CD4-positive, alpha-beta T cell (primary cell): ENCODE measurements at places on chromosomes 2 and 18.

DNA sequence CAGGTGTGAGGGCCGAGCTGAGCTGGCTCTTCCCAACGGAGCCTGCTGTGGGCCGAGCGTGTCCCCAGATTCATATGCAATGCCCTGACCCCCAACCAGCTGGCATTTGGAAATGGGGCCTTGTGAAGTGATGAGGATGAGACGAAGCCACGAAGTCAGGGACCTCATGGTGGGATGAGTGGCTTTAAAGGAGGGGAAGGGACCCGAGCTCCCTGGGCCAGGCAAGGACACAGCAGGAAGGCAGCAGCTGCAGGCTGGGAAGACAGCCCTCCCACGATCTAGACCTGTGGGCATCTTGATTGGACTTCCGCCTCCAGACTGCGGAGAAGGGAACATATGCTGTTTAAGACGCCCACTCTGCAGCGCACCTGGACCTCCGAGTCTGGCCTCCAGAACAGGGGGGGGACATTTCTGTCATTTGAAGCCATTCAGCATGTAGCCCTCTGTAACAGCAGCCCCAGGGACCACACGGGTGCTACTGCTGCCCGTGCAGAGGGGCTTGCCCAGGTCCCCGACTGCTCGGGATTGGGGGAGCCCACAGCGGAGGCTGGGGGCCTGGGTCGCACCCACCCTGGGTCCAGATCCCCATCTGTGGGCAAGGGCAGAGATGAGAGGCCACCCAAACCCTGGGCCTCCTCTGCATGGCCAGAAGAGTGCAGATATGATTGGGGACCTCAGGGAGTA is 27.2 kb downstream of the KIF1A start:
- no peak for DNase-seq

GRCh38 chr2:175577368-175577970 is 396.0 kb upstream of the ATP5MC3 start:
- no peak for DNase-seq

DNA sequence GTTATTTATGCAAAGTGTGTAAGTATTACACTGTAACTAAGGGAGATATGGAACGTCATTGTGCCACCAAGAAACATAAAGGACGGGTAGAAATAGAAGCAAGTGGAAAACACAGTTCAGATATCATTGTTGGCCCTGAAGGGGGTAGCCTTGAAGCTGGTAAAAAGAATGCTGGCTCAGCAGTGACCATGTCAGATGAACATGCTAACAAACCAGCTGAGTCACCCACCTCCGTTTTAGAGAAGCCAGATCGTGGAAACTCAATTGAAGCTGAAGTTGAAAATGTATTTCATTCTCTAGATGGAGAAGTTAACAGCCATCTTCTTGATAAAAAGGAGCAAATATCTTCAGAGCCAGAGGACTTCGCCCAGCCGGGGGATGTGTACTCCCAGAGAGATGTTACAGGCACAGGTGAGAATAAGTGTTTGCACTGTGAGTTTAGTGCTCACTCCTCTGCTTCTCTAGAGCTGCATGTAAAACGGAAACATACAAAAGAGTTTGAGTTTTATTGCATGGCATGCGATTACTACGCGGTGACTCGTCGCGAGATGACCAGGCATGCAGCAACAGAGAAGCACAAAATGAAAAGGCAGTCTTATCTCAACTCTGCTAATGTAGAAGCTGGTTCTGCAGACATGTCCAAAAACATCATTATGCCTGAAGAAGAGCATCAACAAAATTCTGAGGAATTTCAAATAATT is 36.1 kb downstream of the ZNF407 start:
- no peak for DNase-seq

DNA sequence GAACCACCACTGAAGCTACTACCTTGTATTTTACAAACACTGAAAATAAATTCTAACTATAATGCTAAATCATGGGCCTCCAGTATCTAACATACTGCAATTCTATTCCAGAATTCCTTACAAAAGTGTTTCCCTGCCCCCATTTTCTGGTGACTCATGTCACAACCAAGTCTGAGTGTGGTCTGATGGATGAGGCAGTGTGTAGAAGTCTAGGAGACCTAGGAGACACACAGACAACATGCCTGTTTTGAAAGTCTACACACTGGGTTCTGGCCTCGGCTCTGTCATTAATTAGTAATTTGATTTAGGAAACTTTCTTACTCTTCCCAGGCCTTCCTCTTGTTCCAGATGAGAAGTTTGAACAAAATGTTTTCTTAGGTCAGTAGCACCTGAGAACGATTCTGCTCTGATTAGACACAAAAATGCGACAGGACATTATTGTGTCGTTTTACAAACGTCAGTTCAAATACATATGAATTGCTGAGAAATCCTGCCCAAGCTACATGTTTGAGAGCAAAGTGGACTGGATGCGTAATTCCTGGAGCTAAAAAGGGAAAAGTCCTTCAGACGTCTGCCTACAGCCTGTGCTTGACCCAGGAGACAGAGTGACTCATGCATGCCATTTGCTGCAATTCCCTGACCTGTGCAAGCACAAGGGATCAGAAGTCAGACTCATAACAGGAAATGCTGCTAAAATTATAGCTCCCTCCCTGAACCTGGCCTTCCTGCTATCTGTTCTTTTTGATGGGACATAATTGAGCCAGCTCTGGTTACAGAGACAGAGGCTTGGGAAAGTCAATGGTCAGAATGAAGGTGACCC is 494.4 kb downstream of the SOX11 start:
- no peak for DNase-seq

GRCh38 chr2:112204411-112204810 is 50.4 kb downstream of the ZC3H8 start:
- no peak for DNase-seq

- no peak for DNase-seq
These were observed 191.6 kb downstream of the GLI2 start for GRCh38 chr2:120927265-120927628.

DNA sequence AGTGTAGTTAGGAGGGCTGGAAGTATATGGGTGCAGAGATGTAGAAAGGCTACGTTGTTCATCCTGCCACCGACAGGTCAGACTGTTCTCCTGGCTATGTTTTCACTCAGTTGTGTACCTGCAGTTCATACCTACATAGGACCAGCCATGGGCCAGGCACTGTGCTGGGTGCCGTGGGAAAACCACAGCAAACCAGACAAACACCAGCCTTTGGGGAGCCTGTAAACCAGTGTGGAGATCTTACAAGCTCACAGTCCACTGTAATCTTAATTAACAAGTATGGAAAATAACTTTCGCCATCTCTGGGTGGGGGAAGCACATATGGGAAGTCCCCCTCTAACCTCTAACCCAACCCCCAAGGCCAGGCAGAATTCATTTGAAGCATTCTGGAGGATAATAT is 12.7 kb downstream of the NCK2 start:
- DNase-seq = peak; percentile 61

- DNase-seq = no peak
These were observed 724.0 kb upstream of the LINC00305 start for GRCh38 chr18:64872710-64873458.

- DNase-seq = no peak
These were observed 25.9 kb downstream of the GCG start for GRCh38 chr2:162126111-162126519.

DNA sequence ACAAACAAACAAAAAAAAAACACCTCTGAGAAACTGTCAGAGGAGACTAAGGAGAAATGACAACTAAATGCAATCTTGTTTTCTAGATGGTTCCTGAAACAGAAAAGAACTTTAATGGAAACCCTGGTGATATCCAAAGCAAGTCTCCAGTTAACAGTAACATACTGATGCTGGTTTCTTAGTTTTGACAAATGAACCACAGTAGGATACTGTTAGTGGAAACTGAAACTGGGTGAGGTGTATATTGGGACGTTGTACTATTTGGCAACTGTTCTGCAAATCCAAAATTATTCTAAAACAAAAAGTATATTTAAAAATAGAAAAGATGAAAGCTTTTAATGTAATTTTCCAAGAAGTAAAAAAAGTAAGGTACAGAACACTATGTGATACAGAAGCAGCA is 11.4 kb downstream of the SESTD1 start:
- no peak for DNase-seq

DNA sequence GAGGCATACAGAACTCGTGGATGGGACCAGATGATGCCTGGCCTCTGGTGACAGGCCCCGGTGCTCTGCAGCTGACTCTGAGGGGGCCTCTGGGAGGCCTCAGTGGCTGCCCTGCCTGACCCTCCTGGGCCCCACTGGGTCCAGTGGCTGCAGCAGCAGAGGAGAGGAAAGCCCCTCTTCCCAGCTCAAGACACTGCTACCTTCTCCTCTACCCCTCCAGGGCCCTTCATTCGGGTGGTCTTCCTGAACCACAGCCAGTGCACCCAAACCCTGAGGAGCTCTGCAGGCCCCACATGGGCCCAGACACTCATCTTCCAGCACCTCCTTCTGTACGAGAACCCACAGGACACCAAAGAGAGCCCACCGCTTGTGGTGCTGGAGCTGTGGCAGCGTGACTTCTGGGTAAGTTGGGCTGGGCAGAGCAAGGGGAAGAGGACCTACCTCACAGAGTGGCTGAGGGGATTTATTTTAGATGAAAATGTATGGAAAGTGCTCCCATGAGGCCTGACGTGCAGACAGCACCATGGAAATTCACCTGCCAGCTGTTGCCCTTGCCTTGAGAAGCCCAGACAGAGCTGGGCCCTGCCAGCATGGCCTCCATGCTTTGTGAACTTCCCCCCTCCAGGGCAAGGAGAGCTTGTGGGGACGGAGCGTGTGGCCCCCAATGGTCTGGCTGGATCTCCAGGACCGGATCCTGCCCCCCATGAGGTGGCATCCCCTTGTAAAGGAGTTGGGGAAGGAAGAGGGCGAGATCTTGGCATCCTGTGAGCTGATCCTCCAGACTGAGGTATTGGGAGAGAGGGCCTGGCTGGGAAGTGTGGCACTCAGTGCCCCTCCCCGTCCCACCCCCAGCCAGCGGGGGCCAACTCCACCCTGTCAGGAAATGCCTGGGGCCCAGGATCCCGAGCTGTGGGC is 46.3 kb downstream of the LMAN2L start:
- no peak for DNase-seq

DNA sequence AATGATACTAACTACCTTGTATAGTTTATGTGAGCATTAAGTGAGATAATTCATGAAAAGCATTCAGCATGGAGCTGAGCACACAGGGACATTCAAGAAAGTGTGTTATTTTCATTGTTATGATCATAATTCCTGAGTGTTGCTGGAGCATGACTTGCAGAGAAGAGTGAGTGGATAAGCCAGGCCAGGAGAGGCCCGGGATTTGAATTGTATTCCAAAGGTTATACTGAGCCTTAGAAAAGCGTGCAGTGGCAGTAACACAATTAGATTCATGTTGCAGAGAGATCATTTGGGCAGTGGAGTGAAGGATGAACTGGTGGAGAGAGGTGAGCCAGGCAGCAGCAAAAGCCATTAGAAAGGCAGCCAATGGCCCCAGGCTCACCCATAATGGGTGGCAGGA is 142.9 kb upstream of the SH3BP4 start:
- DNase-seq = no peak

DNA sequence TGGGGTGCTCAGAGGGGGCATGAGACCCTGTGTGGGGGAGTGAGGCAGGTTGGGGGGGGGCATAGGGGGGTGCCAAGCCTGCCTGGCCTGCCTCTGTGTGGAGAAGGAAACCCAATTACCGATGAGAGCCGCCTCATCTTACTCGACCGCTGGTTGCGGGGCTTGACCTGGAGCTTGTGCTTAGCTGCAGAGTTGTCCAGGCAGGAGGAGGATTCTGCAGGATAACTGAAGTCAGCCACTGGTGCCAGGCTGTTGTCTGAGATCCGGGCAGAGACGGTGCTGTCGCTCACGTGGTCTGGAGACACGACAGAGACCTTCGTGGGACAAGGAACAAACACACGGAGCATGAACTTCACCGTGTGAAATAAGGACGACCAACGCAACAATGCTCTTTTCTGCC is 95.9 kb upstream of the MGAT4A start:
- no peak for DNase-seq

- DNase-seq = no peak
These were observed 175.6 kb downstream of the MC4R start for GRCh38 chr18:60196836-60197606.

GRCh38 chr2:190922376-190922775 is 41.8 kb downstream of the GLS start:
- DNase-seq = no peak

- DNase-seq = no peak
These were observed 301.6 kb downstream of the STK39 start for GRCh38 chr2:167945660-167946368.

- no peak for DNase-seq
These were observed 444.5 kb downstream of the CMPK2 start for GRCh38 chr2:6421138-6421730.

GRCh38 chr2:38907743-38908562 is 18.3 kb downstream of the ARHGEF33 start:
- DNase-seq = no peak

DNA sequence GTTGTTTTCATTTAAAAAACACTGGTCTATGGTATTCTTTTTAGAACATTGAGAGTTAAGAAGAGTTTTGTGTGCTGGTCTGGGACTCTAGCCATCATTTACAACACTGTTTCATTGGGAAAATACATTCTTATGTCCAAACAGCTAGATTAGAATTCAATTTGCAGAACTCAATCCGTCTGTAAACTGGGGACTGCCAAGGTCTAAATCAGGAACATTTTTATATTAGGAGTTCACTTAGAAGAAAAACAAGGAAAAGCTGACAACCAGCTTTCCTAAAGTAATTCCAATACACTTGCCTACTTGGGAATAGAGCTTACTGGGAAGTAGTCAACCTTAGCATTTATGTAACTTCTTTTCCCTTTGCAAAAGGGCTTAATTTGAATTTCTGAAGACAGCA is 91.5 kb upstream of the RNF152 start:
- no peak for DNase-seq

- DNase-seq = no peak
These were observed 61.1 kb downstream of the CABLES1 start for GRCh38 chr18:23196119-23197007.

DNA sequence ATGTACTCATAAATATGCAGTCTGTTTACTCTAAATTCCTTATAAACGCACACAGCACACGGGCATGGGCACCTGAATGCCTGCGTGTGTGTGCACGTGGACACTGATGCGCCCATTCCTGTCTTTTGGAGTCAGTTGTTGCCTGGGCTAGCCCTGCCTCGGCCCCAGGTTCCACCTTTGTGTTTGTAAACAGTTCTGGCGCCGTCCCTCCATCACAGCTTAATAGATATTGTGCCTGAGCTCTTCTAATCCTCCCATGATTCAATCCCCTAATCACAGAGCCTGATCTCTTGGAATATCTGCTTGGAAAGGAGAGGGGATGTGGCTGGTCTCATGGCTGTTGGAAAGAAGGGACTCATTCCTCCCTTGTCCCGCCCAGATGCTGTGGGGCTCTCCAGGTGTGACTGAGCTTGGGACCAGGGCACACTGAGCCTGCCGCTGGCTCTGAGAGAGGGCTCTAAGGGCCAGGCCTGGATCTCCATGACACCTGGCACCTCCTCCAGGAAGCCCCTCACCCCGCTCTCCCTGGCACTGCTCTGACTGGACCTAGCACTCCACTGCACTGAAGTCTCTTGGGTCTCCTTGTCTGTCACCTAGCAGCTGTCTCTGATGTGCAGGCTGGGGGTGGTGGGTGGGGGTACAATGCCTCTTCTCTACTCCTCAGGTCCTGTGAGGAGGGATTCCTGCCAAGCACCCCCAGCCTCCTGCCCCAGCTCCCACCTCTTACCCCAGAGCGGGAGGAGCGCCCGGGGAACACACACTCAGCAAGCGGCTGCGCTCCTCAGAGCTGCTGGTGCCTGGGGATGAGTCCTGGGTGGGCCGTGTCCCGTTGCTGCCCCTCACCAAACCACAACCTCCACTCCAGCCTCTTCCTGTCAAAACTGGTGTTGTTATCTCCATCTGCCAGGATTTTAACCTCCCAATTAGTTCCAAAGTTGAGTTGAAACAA is 181.3 kb downstream of the INHBB start:
- DNase-seq = no peak
